ENCODE measurements at places on chromosomes 2 and 18.

DNA sequence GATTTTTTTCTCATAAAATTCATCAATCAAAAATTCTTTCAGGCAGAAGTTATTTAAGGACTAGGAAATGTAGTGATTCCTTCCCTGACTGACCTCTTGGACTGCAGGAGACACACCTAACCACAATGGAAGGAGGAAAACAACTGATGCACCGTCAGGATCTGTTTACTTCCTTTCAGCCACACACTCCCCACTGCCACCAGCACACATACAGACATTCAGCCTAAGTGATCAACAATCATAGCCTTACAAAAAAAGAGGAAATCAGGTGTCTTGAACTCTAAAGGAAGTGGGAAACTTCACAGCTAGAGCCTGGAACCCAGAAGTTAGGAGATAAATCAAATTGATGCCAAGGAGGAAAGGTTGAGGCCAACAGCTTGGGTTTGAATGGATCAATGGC, 213.5 kb upstream of the ACVR2A start:
- no peak for DNase-seq

DNA sequence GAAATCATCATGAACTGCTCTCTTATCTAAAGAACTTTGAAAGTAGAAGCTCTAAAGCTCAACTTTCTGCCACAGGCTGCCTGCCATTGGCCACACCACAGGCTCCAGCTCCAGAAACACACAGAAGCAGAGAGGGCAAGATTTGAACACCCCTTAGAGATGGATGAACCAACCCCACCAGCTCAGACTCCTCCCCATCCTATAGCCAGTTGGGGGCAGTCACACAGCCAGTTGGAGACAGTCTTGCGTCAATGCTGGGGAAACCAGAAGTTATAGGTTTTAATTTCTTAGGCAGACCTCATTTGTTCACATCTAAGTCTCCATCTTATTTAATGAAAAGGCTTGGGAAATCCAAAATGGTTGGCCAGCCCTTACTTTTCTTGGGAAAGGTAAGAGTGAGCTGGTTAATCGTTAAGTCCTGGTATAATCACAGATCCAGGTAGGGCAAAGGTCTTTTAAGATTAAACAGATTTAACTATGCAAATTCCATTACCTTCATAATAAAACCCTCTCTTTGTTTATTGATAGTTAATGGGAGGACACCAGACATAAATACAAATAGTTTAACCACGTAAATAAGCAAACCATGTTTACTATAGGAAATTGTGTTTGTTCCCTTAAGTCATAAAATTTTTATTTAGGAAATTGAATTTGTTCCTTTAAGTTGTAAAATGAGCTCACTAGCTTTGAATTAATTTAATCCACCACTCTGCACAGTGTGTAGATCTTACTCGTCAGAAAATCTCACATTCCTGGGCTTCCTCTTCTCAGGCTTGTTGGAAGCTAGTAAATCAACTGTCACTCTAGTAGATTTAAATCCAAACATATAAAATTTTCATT, 28.0 kb downstream of the MRO start:
- no peak for DNase-seq

- no peak for DNase-seq
Measured at GRCh38 chr2:37643730-37644078, 27.7 kb downstream of the CDC42EP3 start.

DNA sequence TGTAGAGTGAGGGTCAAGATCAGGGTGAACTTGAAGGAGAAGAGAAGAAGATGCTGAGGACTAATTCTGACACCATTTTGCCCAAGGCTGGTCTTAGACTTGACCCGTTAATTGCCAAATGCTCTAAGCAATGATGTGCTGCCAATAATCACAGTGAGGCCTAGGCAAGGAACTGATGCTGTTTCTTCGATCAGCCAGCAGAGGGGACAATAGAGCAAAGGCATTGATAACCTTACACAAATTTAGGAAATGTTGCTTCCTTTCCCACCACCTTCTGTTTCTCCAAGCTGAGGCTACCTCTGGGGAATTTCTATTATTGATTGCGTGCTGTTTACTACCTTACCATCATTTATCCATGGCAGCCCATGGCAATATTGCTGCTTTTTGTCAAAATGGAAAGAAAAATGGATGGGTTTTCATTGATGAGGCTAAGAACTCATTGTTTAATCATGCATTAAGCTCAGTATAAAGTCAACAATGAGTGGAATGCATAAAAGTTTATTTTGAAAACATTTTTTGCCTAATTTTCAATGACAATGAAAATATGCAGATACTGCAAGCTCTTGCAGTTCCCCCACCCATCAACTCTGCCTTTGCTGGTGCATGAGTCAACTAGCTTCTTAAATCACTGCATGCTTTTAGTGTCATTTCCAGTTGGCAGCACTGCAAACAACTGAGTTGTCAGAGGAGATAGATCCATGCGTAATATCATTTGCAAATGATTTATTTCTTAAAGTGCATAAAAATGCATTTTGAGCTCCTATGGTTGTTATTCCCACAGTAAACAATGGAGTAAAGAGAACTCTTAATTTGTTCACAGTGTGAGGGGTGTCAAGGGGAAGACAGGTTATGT, 116.4 kb upstream of the NYAP2 start:
- DNase-seq, result no peak

Data from NK-92 treated with Interleukin-12 subunit alpha and Interleukin-12 subunit beta, amount 100 ng/mL, for 24 hours (cell line).